Pancreas (tissue), 10 donors: ENCODE measurements at places on chromosomes 6 and 20. TPM values are rescaled to one million over a fixed set of nuclear protein-coding genes. Genes with fewer than 3 reads are reported as not detected.
A peak's percentile ranks its signal among the peaks of the same experiment; 100 is the strongest.

DNA sequence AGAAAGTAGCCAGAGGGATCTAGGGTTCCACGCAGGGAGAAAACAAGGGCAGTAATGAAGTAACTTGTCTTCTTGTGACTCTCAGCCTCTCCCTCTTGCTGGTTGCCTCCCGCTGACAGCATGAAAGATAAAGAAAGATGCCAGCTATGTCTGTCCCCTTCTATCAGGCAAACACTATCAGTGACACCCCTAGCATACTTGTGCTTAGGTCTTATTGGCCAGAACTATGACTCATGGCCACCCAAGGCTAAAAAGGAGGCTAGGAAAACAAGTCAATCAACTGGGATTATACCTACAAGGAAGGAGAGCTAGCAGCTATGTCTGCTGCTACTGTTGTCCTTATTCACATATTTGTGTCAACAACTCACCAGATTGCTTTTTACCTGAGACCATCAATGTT lies 206.8 kb upstream of the SOX4 start:
- H3K4me3 ChIP-seq, result no peak overlapping the region
- H3K4me1 ChIP-seq, result no peaks in the 10 kb centered on the region
- H3K36me3 ChIP-seq, result no peaks in the 10 kb centered on the region
- no peaks in the 10 kb centered on the region for H3K27me3 ChIP-seq

DNA sequence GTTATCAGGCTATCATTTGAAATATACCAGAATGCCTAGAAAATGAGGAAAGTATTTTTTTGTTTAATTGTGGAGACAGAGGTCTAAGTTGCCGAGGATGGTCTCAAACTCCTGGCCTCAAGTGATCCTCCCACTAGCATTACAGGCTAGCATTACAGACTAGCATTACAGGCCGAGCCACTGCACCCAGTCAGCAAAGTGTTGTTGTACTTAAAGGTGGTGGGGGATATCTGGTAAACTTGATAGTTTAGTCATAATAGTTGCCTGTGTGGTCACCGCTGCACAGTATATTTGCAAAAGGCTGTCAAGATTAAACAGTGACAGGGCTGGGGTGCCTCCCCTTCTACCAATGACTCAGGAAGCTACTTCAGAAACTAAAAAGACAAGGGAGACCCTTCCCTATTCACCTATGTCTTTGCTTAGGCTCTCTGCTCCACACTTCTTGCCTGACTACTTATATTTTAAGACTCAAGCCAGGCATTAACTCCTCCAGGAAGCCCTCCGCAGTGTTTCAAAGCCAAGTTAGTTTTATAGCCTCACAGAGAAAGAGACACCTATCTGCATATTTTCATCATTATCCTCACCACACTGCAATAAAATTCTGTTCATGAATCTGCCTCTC lies 3.1 kb upstream of the AKIRIN2 start:
- no peaks in the 10 kb centered on the region for H3K27me3 ChIP-seq
- H3K4me3 ChIP-seq, result no peak overlapping the region
- no peaks in the 10 kb centered on the region for H3K4me1 ChIP-seq
- H3K36me3 ChIP-seq, result no peaks in the 10 kb centered on the region
- DNase-seq, result no peak

DNA sequence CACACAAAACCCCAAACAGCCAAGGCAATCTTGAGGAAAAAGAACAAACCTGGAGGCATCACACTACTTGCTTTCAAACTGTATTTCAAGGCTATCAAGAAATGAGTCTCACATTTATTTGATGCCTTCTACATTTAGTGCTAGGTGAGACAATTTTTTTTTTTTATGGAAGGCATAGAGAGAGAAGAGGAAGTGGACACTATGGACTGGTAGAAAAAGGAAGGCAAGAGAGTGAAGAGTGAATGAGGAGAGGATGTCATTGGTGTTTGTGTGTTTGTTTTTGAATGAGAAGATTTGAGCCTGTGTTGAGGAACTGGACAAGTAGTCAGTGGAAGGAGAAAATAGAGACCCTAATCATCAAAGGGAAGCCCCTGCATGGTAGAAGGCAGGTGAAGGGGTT lies 182.0 kb upstream of the JAG1 start:
- no peak for DNase-seq
- H3K27ac ChIP-seq, result no peak overlapping the region
- peaks cover 7% of the 10 kb centered on the region for H3K4me1 ChIP-seq
- no peak overlapping the region for H3K4me3 ChIP-seq

- no peak overlapping the region for H3K27ac ChIP-seq
- H3K27me3 ChIP-seq, result no peaks in the 10 kb centered on the region
- no peaks in the 10 kb centered on the region for H3K4me1 ChIP-seq
- no peak for DNase-seq
- H3K4me3 ChIP-seq, result no peak overlapping the region
- H3K36me3 ChIP-seq, result no peaks in the 10 kb centered on the region
Observed at GRCh38 chr6:44508646-44509045, 121.1 kb downstream of the CDC5L start.

DNA sequence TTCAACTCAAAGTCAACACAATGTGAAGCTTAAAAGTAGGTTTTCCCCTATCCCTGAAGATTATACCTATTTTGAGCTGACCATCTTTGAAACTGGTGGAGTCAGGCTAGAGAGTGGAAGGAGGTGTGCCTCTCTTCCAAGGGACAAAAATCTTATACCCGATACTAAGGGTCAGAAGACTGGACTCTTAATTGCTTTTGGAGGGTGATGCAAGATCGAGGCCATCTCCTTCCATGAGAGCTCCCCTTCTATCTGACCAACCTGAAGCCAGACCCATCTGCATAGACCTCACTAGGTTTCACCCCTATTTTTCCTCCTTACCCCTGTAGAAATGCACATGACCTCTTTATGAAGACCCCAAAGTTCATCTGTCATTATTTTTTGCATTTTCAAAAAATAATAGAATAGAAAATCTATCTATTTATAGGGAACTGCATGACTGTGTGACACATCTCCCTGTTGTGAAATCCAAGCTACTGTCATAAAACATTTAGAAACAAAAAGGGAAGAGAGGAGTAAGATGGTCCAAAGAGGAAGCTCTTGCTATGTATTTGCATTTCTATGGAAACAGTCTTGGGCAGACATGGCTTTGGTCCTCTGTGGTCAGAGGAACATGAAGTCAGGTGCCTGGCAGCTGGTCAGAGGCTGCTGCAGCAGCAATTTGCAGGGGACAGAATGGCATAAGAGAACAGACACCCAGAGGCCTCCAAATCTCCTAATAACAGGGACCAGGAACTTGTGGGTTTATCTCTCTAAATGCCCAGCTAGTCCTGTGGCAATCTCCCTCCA lies 349.2 kb downstream of the MAFB start:
- no peak overlapping the region for H3K27ac ChIP-seq
- H3K4me3 ChIP-seq, result no peak overlapping the region
- no peaks in the 10 kb centered on the region for H3K4me1 ChIP-seq
- no peaks in the 10 kb centered on the region for H3K27me3 ChIP-seq
- no peaks in the 10 kb centered on the region for H3K36me3 ChIP-seq

- no peaks in the 10 kb centered on the region for H3K36me3 ChIP-seq
- H3K27me3 ChIP-seq, result no peaks in the 10 kb centered on the region
- no peak overlapping the region for H3K4me3 ChIP-seq
Observed at GRCh38 chr6:48032151-48032550, 78.8 kb downstream of the PTCHD4 start.

The ZBP1 gene
- 0.17 TPM for total RNA-seq

The HRH3 gene
- total RNA-seq, result not detected

DNA sequence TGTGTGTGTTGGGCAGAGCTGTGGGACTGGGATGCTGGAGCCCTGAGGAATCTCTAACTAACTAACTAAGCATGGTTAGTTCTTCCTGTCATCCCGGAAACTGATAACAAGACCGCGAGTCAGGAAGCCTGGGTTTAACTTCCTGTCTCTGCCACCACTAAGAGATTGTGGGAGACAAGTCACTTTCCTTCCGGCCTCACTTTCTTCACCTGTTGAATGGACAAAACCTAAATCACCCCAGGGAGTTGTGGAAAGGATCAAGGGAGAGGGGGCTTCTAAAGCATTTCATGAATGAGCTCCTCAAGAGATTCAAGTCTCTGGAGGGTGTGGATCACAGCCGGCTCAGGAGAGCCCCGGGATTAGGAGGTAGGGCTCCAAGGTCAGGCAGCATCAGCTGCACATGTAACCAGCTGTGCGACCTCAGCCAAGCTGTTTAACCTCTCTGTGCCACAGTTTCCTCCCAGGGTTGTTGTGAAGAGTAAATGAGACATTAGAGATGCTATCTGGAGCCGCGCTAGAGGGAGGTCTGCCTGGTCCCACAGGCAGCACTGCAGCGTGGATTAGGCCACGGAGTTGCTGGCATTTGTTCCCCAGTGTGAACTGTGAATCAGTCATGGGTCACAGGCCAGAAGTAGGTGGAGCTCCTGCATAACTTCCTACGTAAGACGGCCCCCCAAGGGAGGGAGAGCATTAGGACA lies 105.1 kb downstream of the TOX2 start:
- no peak overlapping the region for H3K4me3 ChIP-seq
- no peak for DNase-seq
- H3K27me3 ChIP-seq, result no peaks in the 10 kb centered on the region
- H3K27ac ChIP-seq, result no peak overlapping the region
- H3K36me3 ChIP-seq, result no peaks in the 10 kb centered on the region

GRCh38 chr6:2542858-2543218 lies 207.9 kb downstream of the MYLK4 start:
- no peak overlapping the region for H3K4me3 ChIP-seq
- no peak for DNase-seq
- H3K4me1 ChIP-seq, result no peaks in the 10 kb centered on the region
- H3K27ac ChIP-seq, result no peak overlapping the region
- H3K36me3 ChIP-seq, result no peaks in the 10 kb centered on the region

DNA sequence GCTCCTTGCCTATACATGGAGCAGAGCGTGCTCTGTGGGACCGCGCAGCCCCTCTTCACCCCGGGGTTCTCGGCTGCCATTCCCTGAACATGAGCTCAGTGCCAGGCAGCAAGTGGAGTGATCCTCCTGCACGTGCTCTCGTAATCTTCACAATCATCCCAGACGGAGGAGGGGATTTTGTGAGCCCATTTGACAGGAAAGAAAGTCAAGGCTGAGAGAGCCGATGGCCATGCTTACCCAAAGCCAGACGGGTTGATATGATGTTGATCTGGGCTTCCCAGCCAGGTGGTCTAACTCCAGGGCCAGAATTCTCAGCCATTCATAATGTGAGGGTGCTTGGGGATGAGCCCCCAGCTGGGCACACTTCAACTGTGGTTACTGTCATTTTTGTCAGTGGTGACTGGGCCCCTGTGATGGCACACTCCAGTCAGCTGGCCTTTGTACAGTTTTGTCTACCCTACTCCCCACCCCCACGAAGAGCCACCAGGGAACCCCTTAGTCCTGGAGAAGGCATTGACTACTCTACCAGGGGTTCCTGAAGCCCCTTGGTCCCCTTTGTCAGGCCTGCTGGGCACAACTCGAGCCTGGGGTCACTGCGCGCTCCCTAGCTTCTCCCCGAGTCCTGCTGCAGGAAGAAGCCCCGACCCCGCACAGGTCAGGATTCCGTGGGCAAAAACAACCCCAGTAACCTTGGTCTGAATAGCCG lies 1.5 kb downstream of the APCDD1L start:
- no peak overlapping the region for H3K4me3 ChIP-seq
- no peaks in the 10 kb centered on the region for H3K4me1 ChIP-seq
- no peak for DNase-seq
- no peaks in the 10 kb centered on the region for H3K36me3 ChIP-seq

The DAAM2 gene
- 9.0 TPM for total RNA-seq

DNA sequence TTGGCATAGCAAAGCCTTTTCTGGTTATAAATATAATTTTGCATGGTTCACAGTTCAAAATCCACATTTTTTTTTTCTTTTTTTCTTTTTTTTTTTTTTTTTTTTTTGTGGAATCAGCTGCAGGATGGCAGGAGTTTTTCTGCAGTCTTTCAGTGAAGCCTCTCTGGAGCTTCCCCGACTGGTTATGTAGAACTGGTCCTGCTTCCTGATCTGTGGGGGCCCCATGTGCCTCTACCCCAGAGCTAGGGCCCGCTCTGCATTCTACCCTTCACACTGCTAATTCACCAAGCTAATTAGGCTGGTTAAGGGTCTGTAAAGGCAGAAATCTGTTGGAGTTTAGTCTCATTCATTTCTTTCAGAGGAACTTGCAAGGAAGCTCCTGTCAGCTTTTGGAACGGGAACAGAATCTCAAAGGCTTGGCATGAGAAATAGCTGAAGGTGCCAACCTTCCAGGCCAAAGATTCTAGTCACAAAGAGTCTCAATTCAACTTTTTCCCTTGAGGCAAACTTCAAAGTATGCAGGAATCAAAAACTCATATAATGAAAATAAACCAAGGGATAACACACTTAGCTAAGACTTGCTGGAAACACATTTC lies 45.5 kb downstream of the HMGN3 start:
- DNase-seq, result no peak
- no peaks in the 10 kb centered on the region for H3K36me3 ChIP-seq
- no peaks in the 10 kb centered on the region for H3K27me3 ChIP-seq
- no peak overlapping the region for H3K27ac ChIP-seq
- no peaks in the 10 kb centered on the region for H3K4me1 ChIP-seq

GRCh38 chr20:57628047-57628961 lies 8.1 kb upstream of the ZBP1 start:
- no peak for DNase-seq
- H3K27ac ChIP-seq, result peak overlapping the region; percentile 22
- no peaks in the 10 kb centered on the region for H3K4me1 ChIP-seq
- no peak overlapping the region for H3K4me3 ChIP-seq
- no peaks in the 10 kb centered on the region for H3K36me3 ChIP-seq

- no peak for DNase-seq
- H3K4me1 ChIP-seq, result no peaks in the 10 kb centered on the region
- no peaks in the 10 kb centered on the region for H3K36me3 ChIP-seq
- H3K27me3 ChIP-seq, result no peaks in the 10 kb centered on the region
- no peak overlapping the region for H3K27ac ChIP-seq
Observed at GRCh38 chr6:106101466-106101865, 15.3 kb downstream of the PRDM1 start.
